ENCODE measurements at places on chromosomes 12 and 14. TPM values are rescaled to one million over a fixed set of nuclear protein-coding genes. Genes with fewer than 3 reads are reported as not detected.

Gene BATF
- not detected for total RNA-seq

Gene TPH2
- not detected for total RNA-seq

Gene MMP17
- total RNA-seq: 8.6 TPM

Gene TMEM117
- total RNA-seq: 13.5 TPM

Gene NXPH4
- total RNA-seq: 1.6 TPM
